CD4-positive, alpha-beta T cell treated with Interleukin-1 beta for 1 hour (primary cell): ENCODE measurements at places on chromosomes 6 and 20.

DNA sequence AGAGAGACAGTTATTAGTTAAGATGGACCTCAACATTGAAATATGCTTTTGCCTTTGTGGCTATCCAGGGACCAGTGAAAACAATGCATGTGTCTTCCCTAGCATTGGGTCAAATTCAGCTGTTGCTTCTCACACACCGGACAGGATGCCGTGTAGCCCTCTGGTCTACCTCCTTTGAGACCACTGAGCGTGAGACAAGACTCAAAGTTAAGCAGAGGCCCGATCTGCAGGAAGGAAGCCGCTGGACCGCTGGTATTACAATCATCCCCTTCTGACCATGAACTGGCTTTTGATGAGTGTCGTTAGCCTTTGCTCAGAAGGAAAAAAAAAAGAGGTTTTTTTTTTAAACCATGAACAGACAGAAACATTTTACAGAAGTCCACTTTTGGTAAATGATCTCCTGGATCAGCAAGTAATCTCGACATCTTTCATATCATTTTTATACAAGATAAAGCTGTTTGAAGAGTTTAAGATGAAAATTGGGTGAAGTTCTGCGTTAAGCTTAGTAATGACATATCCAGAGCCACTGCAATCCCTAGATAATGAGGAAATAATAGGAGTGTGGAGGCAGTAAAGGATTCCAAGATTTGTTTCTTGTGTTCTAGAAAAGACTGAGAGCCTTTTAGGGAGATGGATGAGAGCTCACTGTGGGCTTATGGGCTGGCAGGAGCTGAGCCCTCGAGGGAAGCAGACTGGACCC is 622.8 kb downstream of the QKI start:
- no peak for DNase-seq

DNA sequence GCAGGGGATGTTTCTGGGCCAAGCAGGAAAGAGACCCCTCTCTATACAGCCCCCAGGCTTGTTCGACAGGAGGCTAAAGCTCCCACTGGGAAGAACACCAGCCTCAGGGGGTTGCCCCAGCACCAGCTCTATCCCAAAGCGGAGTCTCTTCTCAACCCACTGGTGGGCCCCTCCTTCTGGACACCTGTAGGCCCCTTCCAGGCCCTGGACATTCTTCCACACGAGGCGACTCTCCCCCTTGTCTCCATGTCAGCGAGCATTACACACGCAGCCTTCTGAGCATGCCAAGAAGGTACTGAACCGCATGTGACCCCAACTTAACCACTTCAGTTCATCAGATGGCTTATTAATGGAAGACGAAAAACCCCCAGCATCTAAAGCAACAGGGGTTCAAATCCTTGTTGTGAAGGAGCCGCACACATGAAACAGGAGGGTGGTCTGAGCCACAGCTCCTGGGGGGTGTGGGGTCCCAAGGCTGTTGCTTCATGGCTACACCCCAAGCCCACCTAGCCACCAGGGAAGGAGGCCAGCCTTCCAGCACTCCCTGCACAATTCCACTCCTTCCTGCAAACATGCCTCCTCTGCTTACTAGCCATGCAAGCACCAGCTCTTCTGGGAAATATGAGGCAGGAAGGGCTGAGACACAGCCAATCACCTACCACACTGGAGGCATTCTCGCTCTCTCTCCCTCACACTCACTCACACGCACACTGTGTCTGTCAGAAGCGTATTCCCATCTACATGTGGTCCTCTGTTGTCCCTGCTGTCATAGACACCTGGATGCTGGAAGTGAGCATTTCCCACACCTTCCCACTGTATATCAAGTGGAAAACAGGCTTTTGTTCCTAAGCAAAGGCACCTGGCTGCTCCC is 104.5 kb downstream of the NOL4L start:
- no peak for DNase-seq

- no peak for DNase-seq
These were observed 115.4 kb downstream of the FAM120B start for GRCh38 chr6:170421921-170422320.

- DNase-seq, result peak; percentile 82
These were observed 56.9 kb upstream of the ARMH2 start for GRCh38 chr6:24855395-24856245.

GRCh38 chr6:109477725-109478124 is 5.3 kb downstream of the ZBTB24 start:
- DNase-seq, result no peak

GRCh38 chr6:33380272-33380981 is 11.2 kb upstream of the KIFC1 start:
- DNase-seq, result no peak

- DNase-seq, result no peak
These were observed 81.3 kb upstream of the NAA20 start for GRCh38 chr20:19935842-19936241.

- DNase-seq, result no peak
These were observed 55.6 kb downstream of the ZNF292 start for GRCh38 chr6:87210979-87211378.

DNA sequence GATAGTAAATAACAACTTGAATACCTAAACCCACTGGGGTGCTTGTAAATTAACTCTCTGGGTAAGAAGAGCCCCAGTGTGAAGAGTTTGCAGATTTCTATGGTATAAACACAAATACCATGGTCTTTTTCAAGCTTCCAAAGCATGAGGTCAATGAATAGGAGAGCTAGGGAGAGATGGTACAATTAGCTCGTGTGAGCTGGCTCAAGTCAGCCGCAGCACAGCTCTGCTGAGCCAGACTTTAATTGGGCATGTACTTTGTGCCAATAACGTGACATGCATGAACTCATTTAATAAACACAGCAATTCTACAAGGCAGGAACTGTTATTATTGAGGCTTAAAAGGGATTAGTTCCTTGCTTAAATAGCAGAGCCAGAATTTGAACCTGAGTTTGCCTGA is 684.2 kb downstream of the KIF16B start:
- DNase-seq, result no peak

DNA sequence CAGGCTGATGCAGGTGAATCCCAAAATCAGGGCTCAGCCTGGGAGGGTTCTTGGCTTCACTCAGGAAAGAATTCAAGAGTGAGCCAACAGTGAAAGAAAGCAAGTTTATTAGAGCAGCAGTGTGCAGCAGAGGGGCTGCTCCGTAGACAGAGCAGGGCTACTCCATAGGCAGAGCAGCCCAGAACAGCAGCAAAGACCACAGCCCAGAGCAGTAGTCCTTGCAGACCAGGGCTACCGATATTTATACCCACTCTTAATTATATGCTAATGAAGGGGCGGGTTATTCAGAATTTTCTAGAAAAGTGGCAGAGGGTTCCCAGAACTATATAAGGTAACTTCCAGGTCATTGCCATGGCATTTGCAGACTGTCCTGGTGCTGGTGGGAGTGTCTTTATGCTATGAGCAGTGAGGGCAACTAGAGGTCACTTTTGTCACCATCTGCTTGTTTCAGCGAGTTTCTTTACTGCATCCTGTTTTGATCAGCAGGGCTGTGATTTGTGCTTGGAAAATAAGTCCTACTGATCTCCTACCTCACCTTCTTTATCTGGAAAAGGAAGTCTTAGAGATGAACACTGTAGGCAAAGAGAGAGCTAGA is 39.8 kb upstream of the PTPN1 start:
- DNase-seq, result no peak

GRCh38 chr20:5080384-5080877 is 39.3 kb downstream of the PCNA start:
- no peak for DNase-seq

DNA sequence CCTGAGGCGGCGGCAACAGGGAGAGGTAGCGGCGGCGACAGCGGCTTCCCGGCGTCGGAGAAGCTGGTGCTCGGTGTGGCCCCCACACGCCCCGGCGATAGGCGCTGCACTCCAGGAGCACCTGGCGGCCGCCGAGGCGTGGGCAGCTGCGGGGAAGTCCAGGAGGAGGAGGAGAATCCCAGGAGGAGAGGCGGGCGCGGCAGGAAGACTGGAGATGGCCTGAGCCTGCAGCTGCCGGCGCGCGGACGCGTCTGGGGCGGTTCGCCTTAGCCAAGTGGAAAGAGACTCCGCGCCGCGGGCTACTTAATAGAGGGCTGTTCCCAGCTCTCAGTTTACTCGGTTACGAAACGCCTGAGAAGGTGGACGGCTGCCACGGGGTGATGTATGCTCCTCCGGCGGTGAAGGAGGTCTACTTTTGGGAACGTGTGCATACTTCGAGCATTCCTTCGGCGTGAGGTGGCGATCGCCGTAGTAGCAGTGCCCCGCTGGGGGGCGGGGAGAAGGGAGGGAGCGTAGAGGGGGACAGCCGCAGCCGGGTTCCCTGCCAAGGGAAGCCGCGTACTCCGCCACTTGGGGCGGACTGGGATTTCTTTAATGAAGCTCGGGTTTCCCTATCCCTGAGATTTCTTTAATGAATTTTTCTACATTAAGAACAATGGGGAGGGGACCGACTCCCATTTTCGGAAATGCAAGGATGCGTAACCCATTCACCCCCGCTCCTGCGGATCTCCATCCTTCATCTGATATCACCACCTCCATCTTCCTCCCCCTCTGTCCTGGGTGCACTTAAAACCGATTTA is at the start of gene COL12A1:
Gene COL12A1, minus strand, starts transcription at position 278 of the 800 bp plus-strand sequence. CDS start 3,261 bp downstream, outside the sequence.
- DNase-seq, result no peak

DNA sequence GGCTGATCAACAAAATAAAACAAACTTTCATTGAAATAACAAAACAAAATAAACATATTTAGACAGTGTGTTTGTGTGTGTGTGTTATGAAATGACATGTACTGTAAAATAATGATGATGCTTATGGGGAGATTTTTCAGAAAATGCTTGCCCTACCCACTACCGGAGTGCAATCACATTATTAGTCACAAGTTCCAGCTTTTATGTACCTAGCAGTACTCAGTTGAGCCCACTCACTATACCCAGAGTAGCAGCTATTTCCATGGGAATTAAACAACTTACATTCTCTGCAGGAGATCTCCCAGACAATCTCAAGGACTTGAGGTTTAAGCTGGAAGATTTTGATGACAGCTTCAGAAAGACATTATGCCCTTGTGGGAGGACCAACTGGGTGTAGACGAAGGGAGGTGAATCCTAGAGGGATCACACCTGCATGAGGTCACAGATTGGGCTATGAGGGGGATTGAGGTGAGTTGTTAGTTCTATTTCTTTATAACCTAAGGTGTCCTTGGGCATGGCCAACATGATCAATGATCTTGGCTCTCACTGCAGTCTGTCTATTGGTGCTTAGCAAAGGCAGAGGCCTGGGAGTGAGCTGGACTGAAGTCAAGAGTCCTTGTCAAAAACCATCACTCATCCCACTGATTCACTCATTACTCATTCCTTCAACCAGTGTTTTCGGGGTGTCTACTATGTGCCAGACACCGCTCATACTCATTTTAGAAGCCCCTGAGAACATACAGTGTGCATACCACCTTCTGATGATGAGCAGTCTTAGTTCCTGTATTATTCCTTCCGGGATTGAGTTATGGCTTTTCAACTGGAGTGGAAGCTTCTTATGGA is 6.7 kb upstream of the CLIC5 start:
- DNase-seq, result no peak

GRCh38 chr20:63860325-63861051 is 810 bp upstream of the ABHD16B start:
- DNase-seq, result no peak

GRCh38 chr6:27897580-27898206 is 14.5 kb downstream of the OR2B2 start:
- no peak for DNase-seq

GRCh38 chr20:7966176-7966575 is 25.9 kb upstream of the HAO1 start:
- DNase-seq, result no peak

DNA sequence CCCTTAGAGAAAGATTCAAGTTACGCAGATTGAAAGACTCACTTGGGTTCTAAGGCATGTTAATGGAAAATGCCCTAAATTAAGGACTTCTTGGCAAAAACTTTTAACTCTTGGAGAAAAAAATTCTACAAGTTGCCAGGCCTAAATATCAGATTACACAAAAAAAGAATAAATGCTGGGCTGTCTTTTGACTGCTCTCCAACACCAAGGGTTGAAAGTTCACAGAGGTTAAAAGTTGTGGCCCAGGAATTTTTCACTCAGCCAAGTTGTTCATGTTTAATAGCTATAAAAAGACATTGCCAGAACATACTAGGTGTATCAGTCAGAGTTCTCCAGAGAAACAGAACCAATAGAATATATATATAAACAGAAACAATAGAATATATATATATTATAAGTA is 268.4 kb upstream of the PRND start:
- no peak for DNase-seq

GRCh38 chr6:105257340-105257739 is 77.5 kb upstream of the POPDC3 start:
- no peak for DNase-seq

GRCh38 chr6:132130626-132131298 is 179.6 kb upstream of the CCN2 start:
- no peak for DNase-seq

DNA sequence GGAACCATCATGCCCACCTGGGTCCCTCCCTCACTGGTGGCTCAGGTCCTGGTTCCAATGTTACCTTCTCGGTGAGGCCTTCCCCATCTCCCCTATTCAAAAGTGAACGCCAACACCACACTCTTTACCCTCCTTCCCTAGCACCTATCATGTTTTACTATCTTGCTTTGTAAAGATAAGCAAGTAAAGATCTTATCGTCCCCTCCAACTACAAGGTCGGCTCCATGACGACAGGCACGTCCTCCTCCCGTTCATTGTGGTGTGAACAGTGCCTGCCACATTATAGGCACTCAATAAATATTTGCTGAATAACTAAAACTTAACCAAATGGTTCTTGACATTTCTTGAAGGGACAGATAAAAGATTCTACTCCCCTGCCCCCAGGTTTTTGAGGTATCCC is 147.1 kb downstream of the PREX1 start:
- DNase-seq, result no peak

GRCh38 chr20:35657271-35657670 is 7.4 kb downstream of the CPNE1 start:
- DNase-seq, result no peak

- DNase-seq, result no peak
These were observed 448.6 kb upstream of the OPRM1 start for GRCh38 chr6:153590411-153590810.

DNA sequence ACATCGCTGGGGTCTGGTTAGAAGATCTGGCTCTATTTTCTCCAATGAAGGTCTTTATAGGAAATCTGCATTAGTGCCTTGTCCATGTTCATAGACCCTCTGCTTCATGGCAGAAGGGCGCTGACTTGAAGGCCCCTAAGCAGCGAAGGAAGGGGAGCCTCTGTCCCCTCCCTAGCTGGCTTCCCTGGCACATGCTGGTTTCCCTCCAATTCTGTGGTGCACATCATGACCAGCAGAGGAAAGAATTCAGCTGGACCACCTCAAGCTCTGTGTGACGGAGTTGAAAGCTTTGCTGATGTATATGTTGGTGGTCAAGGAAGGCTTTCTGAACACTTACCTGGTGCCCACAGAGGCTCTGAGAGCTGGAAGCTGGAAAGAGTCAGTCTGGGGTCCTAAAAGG is 129.7 kb upstream of the MYLIP start:
- no peak for DNase-seq

GRCh38 chr20:54474866-54475265 is 527 bp upstream of the DOK5 start:
- DNase-seq, result no peak

GRCh38 chr6:151847064-151847463 is 39.6 kb downstream of the ESR1 start:
- DNase-seq, result no peak

DNA sequence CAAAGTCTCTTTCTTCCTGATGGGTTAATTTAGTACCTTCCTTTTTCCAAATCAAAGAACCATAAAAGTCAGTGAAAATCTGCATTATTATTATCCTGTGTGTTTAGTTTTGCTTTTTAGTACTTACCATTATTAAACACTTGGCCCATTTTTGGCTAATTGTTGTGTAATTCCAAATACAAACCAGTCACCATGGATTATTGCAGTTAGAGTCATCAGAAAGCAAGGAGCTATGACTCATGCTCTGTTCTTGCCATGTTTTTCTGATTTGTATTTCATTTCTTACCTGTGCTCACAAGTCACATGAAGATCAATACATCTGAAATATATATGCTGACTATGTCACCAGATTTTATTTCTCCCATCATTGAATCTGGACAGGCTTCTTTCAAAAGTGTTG is 31.3 kb downstream of the SLC22A3 start:
- DNase-seq, result no peak
